ENCODE measurements at places on chromosomes 5 and 9.
A peak's percentile ranks its signal among the peaks of the same experiment; 100 is the strongest.

- no peak for DNase-seq
These were observed 84.3 kb upstream of the COL5A1 start for GRCh38 chr9:134557331-134557730.

DNA sequence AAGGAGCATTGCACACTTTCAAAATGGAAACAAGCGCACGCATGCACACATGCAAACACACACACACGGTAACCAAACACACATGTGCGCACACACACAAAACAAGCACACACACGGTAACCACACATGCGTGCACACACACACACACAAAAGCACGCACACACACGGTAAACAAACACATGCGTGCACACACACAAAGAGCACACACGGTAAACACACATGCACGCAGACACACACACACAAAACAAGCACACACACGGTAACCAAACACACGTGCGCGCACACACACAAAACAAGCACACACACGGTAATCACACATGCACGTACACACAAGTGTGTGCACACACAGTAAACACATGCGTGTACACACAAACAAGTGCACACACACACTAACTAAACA is 19.3 kb upstream of the SLC6A3 start:
- no peak for DNase-seq

DNA sequence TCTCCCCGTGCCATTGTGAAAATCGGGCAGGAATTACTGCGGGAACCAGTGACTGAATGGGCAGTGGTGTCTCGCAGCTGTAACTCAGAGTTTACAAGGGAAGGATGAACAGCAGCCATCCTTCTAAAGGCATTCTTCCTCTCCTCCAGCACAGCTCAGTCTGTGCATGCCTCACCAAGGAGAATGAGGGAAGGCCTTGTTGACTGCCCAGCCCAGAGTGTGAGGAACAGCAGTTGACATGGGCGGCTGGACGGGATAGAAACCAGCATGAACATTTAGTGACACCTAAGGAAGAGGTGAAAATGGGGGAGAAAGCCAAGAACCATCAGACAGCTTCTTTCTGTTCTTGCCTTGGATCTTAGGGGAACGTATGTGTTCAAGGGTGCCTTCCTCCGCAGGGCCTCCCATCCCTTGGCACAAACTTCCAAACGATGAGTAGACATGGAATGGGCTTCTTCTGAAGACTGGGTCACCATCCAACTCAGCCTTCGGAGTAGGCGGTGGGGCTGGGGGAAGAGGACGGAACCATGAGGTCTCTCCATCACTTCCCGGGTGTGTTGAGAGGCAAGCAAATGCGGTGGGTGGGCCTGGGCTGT is 887 bp upstream of the PDE8B start:
- DNase-seq = no peak

DNA sequence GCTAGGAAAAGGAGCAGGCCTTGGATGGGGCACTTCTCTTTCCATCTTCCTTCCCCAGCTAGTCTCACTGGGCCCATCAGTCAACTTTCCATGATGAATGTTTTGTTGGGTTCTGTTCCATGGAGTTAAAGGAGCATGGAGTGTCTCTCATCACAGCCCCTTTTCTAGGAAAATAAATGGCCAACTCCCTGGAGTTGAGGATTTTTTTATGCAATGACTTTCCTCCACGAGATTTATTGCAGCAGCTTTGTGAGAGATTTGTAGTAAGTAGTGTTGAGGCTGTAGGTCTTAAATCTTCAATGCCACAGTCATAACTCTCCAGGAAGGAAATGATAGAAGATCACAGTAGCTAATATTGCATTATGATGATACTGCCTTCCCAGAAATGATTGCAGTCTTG is 45.6 kb upstream of the SLC44A1 start:
- no peak for DNase-seq

DNA sequence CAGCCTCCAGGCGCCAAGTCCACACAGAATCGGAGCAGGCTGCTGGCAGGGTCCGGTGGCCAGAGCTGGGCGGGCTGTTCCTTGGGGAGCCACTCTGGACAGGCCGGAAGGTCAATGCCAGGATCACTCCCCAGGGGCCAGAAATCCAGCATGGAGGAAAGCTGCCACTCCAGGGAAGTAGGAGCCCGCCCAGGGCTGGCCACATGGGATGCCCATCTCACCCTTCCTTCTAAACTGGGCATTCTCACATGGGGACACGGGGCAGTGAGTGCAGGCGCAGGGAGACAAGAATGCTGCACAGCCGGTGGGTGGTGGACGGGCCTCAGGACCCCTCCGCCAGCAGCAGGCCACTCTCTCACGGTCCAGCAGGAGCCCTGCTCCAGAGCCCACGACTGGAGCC is 58.2 kb downstream of the ADAMTS2 start:
- no peak for DNase-seq

- no peak for DNase-seq
These were observed 1354.8 kb downstream of the PTPRD start for GRCh38 chr9:9257999-9258498.

- no peak for DNase-seq
These were observed 9.7 kb downstream of the ORM2 start for GRCh38 chr9:114339130-114339908.

GRCh38 chr9:108544866-108545265 is 310.9 kb downstream of the ACTL7B start:
- no peak for DNase-seq

DNA sequence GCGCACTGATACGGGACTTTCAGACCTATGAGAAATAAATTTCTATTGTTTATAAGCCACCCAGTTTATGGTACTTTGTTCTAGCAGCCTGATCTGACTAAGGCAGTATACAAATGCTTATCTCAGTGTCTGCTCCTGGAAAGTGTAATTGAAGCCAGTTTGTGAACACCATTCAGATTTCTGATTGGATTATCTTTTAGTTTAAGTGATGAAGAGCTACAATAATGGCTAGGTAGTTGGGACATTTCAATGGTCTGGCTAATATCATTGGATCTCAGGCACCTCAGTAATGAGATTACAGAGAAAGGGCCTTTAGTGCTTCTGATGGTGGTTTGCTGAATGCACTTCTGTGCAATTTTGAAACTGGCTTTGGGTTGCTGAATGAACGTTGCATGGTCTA is 133.5 kb downstream of the PSAT1 start:
- DNase-seq = no peak

DNA sequence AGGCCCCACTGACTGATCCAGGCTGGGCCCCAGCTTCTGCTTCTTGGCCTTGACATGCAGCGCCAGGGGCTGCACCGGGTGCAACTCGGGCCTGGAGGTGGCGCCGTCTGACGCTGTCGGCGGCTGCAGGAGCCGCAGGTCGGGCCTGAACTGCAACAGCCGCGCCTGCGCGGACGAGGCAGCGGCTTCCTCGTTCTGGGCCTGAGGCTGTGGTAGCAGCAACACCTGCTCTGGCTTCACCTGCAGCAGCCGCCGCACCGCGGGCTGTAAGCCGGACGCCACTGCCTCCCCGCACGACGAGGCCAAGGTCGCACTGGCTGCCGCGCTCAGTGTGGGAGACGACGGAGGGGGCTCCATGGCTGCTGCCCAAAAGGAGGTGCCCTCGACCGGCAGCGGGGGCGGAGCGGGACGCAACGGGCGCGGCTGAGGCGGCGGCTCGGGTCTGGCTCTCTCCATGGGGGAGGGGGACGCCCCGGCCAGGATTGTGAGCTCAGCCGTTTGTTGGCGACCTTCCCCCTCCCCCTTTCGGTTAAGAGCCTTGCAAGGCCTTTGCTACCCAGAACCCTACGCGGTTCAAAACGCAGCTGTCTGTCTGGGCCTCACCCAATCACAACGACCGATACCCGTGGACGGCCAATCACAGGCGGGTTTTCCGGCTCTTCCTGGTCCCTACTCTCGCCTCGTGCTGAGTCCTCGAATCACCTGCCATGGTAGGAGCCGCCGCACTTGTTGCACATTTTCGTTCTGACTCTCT is 438 bp downstream of the SOX30 start:
- DNase-seq = peak; percentile 70

DNA sequence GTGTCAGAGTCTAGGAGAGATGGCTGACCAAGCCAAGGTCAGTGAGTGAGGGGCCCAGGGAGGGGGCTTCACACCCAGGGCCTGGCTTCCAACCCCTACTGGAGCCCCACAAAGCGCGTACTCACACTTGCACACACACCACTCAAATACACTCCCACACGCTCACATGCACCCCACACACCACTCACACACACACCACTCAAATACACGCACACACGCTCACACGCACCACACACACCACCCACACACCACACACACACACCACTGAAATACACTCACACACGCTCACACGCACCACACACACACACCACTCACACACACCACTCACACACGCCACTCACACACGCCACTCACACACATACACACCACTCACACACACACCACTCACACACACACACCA is 5.7 kb upstream of the ASB6 start:
- DNase-seq = no peak

DNA sequence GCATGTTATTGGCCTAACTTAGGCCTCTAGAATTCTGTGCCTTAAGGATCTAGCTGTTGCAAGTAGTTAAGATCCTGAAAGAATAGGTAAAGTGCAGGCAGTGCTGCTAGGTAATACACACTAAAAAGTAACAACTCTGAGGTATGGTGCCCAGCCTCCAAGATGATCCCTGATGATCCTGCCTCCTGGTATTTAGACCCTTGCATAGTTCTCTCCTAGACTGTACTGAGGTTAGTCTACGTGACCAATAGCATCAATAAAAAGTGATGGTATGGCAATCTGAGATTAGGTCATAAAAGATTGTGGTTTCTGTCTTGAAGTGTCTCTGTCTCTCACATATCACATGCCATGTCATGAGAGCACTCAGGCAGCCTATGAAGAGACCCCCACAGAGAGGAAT is 9.2 kb downstream of the TSTD2 start:
- no peak for DNase-seq

DNA sequence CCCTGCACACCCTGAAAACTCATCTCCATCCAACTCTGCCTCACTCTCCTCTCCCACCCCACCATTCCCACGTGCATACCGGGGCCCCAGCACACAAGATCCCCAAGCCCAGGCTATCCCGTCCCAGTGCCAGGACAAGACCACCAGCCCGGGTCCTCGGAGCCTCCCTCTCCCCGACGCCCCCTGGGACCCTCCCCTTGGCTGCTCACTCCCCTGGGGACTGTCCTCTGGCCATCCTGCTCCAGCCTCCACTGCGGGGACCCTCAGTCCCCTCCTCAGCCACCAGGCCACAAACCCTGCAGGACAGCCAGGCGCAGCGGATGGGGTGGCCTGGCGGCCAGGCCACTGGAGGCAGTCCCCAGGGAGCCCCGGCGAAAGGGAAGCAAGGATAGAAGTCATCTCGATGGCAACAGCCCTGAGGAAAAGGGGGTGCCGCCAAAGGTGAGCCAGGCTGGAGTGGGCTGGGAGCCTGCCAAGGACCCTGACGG is 62.8 kb downstream of the C9orf50 start:
- DNase-seq = no peak

GRCh38 chr5:160075073-160075472 is 44.2 kb downstream of the PWWP2A start:
- DNase-seq = no peak

DNA sequence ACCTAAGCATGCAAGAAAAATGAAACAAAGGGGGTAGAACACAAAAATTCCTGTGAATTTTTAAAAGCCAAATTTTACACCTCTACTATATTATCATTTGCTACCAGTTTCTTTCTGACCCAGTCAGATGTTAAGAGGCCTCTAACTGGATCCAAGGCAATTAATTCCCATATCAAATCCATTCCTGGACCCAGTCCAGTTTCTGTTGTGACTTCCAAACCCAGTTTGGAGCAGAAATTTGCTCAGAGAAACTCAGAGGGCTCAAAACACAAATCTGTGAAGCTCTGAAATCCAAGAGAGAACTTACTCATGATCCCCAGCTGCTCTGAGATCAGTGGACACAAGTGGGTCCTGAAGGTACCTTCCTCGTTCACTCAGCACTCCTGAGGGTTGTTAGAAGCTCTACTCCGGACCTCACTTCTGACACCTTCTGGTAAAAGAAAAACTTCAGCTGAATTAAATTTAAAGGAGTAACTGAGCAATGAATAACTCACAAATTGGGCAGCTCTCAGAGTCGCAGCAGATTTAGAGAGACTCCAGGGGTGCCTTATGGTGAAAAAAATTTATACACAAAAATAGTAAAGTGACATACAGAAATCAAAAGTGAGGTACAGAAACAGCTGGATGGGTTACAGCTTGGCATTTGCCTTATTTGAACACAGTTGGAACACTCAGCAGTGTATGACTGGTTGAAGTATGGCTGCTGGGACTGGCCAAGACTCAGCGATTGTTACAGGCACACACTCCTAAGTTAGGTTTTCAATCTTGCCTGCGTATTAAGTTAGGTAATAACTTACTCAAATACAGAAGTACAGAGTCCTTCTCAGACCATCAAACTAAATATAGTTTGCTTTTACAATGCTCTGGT is 32.4 kb downstream of the INSL4 start:
- no peak for DNase-seq

GRCh38 chr5:43421450-43422133 is 9.4 kb upstream of the CCL28 start:
- DNase-seq = no peak

- no peak for DNase-seq
These were observed 851.7 kb upstream of the DMAC1 start for GRCh38 chr9:8651070-8651845.

DNA sequence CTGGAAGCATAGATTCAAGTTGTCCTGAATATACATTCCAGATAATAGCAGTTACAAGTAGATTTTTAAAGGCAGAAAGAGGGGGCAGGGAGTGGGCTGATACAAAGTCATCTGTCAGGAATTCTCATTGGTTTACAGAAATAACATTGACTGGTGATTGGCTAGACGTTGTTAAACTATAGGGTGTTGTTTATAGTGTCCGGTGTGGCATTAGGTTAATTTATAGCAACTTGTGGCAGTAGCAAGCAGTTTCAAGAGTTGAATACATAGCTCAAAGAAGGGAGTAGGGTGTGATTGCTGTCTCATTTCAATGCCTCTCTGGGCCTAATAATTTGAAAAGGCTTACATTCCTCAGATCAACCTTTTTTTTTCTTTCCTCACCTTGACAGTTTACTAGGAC is 10.7 kb upstream of the POC5 start:
- no peak for DNase-seq

GRCh38 chr5:133284306-133284705 is 232.5 kb downstream of the HSPA4 start:
- no peak for DNase-seq

DNA sequence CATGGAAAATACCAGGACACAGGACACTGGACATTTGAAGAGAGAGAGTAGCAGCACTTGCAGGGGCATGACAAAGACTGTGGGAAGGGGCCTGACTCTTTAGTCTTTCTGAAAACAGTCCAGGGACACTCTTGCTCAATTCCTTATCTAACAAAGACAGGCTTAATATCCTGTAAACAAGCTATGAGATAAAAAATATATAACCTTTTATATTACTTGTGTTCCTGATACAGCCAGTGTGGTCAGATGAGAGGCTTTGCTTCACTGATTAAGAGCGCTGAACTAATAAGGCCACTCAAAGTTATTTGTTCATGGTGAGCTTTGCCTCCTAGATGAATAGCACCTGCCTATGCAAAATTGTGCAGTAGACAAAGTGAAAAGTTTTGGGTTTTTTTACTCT is 518.7 kb downstream of the LRRC70 start:
- no peak for DNase-seq

DNA sequence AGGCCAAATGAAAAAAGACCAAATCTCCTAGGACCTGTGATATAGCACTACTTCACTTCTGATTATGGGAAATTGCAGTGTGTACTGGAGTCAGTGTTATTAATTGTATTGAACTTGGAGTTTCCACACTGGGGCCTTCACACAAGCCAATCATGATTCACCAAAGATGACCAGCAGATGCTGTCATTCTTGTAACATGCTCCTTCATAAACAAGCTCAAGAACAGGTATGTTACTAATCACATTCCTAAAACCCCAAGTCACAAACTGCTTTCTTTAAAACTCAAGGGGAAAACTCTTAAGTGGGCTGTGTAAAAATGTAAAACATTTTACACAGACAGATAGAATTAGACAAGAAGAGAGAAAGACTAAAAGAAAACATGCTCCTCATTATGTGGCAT is 5.6 kb downstream of the KLHL3 start:
- no peak for DNase-seq

All from stimulated activated CD4-positive, alpha-beta T cell treated with anti-CD3 and anti-CD28 coated beads, Interleukin-15, amount 100 ng/mL, for 48 hours (primary cell).